ENCODE measurements at places on chromosomes 5 and 9. TPM values are rescaled to one million over a fixed set of nuclear protein-coding genes. Genes with fewer than 3 reads are reported as not detected.

- no peak overlapping the region for H3K4me3 ChIP-seq
- no peaks in the 10 kb centered on the region for H3K36me3 ChIP-seq
- DNase-seq, result no peak
- no peaks in the 10 kb centered on the region for H3K27me3 ChIP-seq
- H3K4me1 ChIP-seq, result no peaks in the 10 kb centered on the region
Observed at GRCh38 chr5:80399526-80400239, 8.2 kb upstream of the ZFYVE16 start.

DNA sequence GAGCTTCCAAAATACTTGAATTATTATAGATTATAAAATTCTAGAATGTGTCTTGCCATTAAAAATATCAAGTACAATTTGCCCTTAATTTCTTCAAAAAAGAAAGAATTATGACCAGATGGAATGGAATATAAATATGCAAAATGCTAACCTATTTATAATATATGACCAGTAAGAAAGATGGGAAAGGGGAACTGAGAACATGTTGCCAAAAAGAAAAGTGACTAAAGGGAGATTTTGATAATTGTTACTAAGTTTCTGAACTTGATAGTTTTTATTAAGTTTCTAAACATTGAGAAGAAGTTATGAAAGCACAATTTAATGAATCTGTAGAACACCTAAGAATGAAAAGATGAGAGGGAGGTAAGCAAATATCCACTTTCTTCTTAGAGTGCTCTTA lies 188.4 kb upstream of the NR4A3 start:
- H3K27me3 ChIP-seq, result no peaks in the 10 kb centered on the region
- H3K4me1 ChIP-seq, result no peaks in the 10 kb centered on the region
- no peak for DNase-seq
- no peak overlapping the region for H3K27ac ChIP-seq
- H3K36me3 ChIP-seq, result no peaks in the 10 kb centered on the region
- H3K4me3 ChIP-seq, result no peak overlapping the region

The KDM3B gene
- 77.2 TPM for total RNA-seq

The OBP2B gene
- 5.3 TPM for total RNA-seq
